ENCODE measurements at places on chromosomes 11 and 22. TPM values are rescaled to one million over a fixed set of nuclear protein-coding genes. Genes with fewer than 3 reads are reported as not detected.

NPAS4 gene
- 0.67 TPM for total RNA-seq

HTR3B gene
- not detected for total RNA-seq

LGR4 gene
- total RNA-seq = 0.22 TPM

LMO1 gene
- not detected for total RNA-seq

TMEM225 gene
- not detected for total RNA-seq

UBQLNL gene
- 0.30 TPM for total RNA-seq

OR9Q2 gene
- total RNA-seq = not detected

TRABD gene
- 116 TPM for total RNA-seq

DCHS1 gene
- total RNA-seq = 2.1 TPM

OR8D1 gene
- total RNA-seq = not detected

RFPL2 gene
- total RNA-seq = not detected

PDGFD gene
- 1.3 TPM for total RNA-seq

PHRF1 gene
- total RNA-seq = 58.9 TPM

ESAM gene
- total RNA-seq = 0.97 TPM

VSIG10L2 gene
- not detected for total RNA-seq
